Right kidney (tissue), 9 donors: ENCODE measurements at places on chromosomes 11 and 22.

GRCh38 chr11:8998017-8998416, 5.8 kb downstream of the NRIP3 start:
- DNase-seq: no peak

DNA sequence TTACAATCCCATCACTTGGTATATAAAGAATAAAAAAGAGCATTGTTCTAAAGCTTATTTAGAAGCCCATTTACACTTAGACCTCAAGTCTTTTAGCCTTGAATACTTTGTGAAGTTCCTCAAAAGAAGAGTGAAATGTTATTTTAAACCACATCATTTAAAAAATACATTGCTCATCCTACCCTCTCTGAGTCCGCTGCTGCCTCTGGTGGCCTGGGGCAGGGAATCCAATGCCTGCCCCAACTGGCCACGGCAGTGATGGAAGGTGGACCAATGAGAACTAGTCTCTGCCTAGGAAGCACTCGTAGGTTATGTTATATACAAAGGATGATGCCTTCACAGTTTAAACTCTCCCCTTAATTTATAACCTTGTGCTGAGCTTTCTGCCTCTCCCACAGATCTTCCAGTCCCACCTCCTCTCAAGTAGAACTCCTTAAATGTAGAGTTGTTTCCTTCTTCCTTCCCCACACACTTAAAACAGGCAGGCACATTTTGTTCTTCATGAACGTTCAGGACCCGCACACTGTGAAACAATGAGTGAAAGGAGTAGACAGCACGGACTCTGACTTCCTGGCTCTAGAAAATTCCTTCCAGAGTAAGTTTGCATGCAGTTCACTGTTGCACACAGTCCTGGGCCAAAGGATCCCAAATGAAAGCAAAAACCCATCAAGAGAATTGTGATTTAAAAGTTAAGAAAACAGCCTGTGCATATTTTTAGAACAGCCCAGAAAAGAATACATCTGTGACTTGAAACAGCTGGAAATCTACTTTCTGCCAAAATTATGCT, 167.8 kb downstream of the RRAS2 start:
- peak; percentile 28 for DNase-seq

DNA sequence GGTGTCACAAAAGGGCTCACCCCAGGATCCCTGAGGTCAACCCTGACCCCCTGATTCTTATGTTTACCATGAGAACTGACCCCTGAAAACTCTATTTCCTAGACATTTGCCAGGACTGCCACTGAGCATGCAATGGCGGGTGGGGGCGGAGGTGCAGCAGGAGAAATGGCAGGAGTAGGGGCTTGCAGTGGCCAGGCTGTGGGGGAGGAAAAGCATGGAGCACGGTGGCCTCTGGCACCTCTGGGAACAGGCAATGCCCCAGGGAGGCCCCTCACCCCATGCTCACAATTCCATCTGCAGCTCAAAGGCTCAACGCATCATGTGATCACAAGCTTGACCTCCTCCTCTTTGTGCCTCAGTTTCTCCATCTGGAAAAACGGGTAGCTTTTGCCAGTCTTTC, 46.5 kb upstream of the FGF3 start:
- DNase-seq: no peak

GRCh38 chr11:8382436-8383053, 118.9 kb upstream of the LMO1 start:
- no peak for DNase-seq

- DNase-seq: peak; percentile 68
Measured at GRCh38 chr22:36385491-36386350, 2.0 kb downstream of the MYH9 start.

DNA sequence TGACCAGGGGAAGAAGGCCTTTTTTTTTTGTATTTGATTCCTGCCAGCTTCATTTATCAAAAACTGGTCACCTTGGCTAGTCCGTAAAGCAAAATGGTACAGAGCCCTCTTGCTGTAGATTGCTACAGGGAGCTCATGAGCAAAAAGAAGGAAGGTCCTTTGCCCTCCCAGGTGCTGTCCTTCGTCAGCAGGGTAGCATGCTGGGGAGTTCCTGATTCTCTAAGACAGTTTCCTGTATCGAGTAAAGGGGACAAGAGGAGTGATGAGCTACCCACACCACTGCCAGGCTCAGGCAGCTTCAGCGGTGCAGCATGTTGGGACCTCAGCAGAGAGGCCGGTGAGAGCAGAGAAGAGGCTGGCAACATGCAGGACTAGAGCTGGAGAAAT, 67.8 kb upstream of the CSNK2A3 start:
- no peak for DNase-seq

DNA sequence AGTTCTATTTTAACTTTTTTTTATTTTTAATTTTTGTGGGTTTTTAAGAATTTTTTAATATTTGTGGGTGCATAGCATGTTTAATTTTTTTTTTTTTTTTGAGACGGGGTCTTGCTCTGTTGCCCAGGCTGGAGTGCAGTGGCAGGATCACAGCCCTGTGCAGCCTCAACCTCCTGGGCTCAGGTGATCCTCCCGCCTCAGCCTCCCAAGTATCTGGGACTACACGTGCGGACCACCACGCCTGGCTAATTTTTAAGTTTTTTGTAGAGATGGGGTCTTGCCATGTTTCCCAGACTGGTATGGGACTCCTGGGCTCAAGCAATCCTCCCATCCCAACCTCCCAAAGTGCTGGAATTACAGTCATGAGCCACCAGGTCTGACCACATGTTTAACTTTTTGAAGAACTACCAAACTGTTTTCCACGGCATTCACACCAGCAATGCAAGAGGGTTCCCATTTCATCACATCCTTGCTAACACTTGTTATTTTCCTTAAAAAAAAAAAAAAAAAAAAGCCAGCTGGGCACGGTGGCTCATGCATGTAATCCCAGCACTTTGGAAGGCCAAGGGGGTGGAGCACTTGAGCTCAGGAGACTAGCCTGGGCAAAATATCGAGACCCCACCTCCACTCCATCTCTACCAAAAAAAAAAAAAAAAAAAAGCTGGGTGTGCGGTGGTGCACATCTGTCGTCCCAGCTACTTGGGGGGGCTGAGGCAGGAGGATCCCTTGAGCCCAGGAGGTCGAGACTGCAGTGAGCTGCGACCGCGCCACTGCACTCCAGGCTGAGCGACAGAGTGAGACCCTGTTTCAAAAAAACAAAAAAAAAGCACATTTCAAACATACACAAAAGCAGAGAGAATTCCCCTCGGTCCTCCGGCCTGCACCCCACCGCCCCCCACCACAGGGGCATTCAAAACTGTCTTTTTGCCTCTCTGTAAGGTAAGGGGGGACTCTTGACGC, 16.7 kb upstream of the TXNRD2 start:
- no peak for DNase-seq

GRCh38 chr22:37681556-37682049, 4.5 kb upstream of the NOL12 start:
- DNase-seq: no peak

GRCh38 chr11:122261546-122261945, 145.5 kb upstream of the BLID start:
- no peak for DNase-seq

GRCh38 chr11:121466063-121466794, 13.5 kb upstream of the SORL1-AS1 start:
- peak; percentile 70 for DNase-seq

DNA sequence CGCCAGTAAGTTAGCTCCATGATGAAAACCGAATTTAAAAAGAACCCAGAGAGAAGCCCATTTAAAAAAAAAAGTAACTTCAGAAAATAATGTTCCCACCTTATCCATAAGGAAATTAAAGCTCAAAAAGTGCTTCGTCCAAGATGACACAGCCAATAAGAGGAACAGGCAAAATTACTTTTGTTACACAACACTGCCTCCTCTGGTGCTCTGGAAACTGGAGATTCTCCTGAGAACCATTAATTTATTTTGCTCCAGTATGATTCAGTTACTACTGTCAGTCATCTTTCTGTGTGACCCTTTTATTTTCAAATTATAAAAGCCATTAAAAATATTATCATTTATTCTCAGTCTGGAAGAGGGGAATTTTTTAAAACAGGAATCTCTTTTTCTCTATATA, 2.0 kb downstream of the IFT27 start:
- no peak for DNase-seq

DNA sequence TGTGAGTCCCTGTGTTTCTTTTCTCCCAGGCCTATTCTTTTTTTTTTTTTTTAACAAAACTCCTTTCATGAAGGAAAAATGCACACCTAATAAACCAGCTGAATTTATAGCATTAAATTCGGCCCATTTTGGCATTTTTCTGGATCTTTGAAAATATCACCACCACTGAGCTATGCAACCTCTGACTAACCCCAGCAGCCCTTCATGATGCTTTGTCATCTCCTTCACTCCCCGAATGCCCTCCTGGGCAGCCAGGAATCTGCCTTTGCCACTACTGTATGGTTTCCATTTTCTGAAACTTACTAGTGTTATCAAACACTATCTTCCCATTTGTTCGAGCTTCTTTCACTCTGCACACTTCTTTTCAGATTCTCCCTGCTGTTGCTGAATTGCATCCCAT, 97.9 kb downstream of the ZNF280B start:
- no peak for DNase-seq

DNA sequence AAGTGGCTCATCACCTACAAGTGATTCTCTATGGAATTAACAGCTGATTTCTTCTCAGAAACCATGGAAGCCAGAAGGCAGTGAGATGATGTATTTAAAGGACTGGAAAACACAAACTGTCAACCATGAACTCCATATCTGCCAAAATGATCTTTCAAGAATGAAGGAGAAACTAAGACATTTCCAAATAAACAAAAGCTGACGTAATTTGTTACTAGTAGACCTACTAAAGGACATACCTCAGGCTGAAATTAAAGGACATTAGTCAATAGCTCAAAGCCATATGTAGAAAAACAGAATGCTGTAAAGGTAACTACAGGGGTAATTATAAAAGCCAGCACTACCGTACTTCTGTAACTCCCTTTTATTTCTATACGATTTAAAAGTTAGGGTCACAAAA, 129.4 kb upstream of the TMEM45B start:
- no peak for DNase-seq

DNA sequence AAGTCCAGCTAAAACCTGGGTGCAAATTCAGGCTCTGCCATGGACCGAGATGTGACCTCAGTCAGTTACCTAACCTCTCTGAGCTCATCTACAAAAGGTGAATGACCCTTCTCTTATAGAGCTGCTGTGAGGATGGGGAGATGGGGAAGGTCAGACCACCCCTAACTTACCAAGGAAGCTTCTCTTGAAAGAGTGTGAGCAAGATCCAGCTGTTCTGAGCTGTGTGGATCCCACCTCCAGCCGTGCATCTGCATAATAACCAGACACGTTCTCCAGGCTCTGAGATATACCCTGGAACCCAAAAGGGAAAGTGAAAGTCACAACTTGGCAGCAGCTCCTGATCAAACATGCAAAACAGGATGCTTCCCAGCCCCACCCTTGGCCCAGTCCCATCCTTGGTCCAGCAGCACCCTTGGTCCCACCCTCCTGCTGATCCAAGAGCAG, at the start of gene APOL3:
TSS of gene APOL3 (minus strand) at position 257 of the 444 bp plus-strand sequence. CDS start 11,700 bp downstream, outside the sequence.
- no peak for DNase-seq
